ENCODE measurements at places on chromosomes 5 and 9.

DNA sequence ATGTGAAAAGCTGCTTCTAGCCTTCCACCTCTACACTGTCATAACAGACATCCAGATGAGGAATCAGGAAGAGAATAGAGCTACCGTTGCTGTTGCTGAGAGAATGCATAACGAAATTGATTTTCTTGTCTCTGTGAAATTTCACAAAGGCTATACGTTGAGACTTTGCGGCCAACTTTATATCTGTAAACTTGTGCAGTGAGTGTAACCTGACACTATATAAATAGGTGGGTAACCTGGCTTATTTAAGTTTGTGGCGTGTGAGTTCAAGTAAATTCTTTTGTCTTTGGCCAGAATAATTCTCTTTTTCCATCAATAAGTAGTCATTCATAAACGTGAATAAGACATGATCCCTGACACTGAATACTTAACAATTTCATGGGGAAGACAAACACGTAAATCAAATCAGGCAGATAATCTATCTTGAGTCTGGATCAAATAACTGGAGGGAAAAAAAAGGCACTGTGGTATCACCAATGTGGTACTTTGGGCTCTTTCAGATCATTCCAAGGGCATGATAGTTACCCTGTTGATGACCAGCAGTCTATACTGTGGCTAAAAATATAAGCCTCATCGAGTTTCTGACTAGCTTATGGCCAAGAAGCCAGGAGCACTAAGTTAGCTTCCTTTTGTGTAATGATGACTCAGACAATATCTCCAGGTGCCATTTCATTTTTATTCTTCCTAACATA is 98.2 kb upstream of the RASA1 start:
- DNase-seq: no peak

DNA sequence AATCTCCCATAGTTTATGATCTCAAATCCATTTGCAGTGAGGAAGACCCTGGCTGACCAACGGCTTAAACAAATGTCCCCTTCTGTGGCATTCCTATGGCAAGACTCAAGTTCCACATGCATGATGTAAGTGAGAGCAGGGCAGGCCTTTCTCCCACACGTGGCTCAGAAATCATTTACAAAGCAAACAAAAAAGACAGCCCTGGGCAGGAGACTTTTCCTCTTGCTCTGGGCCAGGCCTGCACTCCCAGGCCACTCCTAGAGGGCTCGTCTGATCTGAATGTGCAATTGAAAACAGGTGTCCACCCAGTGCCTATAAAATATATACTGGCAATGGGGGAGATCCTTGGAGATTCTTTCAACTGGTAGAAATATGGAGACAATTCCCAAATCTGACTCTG is 123.1 kb downstream of the DMRT2 start:
- no peak for DNase-seq

- no peak for DNase-seq
These were observed 11.4 kb upstream of the GRM6 start for GRCh38 chr5:179006564-179006963.

- no peak for DNase-seq
These were observed 590.5 kb downstream of the CCDC171 start for GRCh38 chr9:16143310-16143709.

DNA sequence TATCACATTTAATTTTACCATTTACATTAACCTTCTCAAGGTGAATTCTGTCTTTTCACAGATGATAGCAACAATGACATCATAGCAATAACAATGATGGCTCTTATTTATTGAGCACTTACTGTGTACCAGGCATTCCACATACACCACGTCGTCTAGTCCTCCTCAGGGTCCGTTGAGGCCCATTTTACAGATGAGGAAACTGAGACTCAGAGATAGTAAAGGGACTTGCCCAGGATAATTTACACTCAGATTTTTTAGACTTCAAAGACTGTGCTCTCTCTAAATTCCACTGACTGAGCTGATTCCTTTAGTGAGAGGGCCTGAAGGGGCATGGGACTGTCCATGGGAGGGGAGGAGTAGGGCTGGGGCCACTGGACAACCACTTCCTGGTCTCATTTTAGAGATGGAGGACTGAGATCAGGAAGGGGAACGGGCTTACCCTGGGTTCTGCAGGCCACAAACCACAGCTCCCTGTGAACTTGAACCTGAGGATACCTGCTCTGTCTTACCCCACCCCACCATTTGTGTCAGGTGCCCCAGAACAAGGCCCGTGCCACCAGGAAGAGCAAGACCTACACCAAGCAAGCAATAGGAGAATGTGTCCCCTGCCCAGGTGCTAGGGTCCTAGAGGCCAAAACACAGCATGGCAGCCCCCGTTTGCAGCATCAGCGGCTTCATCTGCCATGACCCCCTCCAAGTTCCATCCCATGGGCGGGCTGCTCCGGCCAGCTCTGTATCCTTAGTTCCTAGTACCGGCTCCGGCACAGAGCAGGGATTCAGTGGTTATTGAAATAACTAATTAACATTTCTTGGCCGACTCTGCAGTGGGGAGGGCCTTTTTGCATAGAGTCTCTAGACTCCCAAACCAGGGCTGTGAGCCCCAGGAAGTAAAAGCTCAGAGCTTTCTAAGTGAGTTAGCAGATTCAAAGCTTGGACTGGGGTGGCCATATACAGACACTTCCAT is 96.6 kb downstream of the RGS3 start:
- no peak for DNase-seq

GRCh38 chr5:1445689-1446601 is 705 bp upstream of the SLC6A3 start:
- no peak for DNase-seq

DNA sequence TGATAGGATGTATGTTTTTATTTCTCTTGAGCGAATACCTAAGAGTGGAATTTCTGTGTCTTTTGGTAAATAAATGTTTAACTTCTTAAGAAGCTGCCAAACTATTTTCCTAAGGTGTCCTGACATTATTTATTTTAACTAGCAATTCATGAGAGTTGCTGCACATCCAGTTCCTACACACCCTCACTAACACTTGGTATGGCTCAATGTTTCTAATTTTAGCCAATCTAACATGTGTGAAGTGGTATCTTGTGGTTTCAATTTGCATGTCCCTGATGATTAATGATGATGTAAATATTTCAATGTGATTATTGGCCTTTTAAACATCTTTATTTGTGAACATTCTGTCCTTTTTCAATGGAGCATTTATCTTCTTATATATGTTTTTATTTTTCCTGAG is 2095.5 kb upstream of the C9orf72 start:
- no peak for DNase-seq

- no peak for DNase-seq
These were observed 65.9 kb upstream of the PLPP1 start for GRCh38 chr5:55600497-55601203.

DNA sequence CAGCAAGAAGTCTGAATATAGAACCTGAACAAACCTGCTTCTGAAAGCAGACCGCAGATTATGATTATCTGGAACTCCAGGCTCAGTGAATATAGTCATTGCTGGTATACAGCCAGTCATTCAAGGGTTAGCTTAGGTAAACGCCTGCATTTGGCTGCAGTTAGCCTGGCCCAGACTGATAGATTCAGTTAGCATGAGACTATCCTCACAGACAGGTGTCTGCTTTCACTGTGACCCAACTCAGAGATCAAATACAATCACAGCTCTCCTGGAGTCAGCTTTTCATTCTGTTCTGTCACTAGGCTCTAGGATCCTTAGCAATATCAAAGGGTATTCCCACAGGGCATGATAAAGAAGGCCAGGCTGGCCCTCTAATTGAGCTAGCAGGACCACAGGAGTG is 138.6 kb upstream of the PLCXD3 start:
- DNase-seq: no peak

DNA sequence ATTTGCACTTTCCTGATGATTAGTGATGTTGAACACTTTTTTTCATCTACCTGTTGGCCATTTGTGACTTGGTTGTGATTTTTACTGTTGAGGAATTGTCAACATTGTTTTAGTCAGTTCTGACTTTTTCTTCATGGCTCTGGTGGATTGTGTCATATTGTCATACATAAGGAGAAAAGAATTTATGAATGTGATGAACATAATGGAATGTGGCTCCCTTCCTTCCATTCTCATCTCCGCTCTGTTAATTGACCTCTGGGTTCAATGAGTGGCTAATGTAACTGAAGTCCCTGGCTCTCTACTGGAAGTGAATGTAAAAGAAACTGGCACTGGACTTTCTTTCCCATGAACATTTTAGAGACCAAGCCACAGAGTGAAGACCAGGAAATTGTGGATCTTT is 49.2 kb downstream of the KIAA1958 start:
- no peak for DNase-seq

GRCh38 chr5:96339862-96340261 is 93.2 kb downstream of the PCSK1 start:
- DNase-seq: no peak
